ENCODE measurements at places on chromosomes 7 and 10.
A peak's percentile ranks its signal among the peaks of the same experiment; 100 is the strongest.

DNA sequence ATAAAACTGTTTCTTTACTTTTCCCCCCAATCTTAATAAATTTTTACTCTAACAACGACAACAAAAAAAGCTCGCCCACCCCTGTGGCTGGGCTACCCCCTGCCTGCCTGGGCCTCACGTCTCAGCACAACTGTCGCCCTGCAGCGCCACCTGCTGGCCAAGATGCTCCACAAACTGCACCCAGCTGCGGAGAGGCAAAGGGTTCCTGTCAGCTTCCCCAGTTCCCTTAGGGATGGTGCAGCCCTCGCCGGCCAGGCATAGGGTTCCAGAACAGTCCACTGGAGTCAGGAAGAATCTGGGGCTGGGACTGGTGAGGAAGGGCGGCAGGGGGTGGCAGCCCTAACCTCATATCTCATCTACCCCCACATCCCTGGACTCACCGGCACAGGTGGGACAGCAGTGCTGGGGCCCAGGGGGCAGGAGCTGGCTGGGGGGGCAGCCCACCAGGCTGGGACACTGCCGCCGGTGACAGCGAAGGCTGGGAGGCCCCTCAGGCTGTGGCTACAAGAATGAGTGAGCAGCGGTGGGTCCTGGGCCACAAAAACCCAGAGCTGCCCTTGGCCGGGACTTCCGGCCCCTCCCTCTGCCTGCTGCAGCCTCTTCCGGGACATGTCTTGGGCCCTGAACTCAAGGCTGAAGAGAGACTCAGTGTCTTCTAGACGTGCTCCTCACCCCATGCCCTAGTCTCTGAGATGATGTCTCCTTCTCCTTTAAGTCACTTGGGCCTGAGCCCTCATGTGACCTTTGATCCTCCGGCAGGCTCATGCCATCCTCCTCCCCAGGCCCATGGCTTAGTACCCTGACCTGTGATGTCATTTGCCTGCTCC is 21.2 kb downstream of the ATP6V1F start:
- no peak for DNase-seq

DNA sequence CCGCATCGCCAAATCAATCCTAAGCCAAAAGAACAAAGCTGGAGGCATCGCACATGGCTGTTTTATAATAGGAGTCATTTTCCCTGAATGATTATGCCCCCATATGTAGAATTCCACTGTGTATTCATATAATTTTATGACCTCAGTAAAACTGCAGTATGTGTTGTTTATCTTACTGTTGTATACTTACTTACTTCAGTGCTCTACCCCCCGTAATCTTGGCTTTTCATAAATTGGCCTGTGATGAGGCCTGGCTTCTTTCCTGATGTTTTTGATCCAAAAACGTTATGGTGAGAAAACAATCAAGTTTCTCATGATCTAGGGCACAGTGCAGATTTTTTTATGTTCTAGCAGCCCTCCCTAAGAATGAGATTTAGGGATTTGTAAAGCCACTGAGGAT is 306.4 kb upstream of the FZD1 start:
- DNase-seq = no peak

GRCh38 chr7:127290801-127291361 is 38.1 kb upstream of the GRM8 start:
- no peak for DNase-seq

GRCh38 chr10:63119041-63119440 is 14.1 kb upstream of the NRBF2 start:
- no peak for DNase-seq

- peak; percentile 13 for DNase-seq
Observed at GRCh38 chr10:59606551-59606961, 103.1 kb downstream of the SLC16A9 start.

DNA sequence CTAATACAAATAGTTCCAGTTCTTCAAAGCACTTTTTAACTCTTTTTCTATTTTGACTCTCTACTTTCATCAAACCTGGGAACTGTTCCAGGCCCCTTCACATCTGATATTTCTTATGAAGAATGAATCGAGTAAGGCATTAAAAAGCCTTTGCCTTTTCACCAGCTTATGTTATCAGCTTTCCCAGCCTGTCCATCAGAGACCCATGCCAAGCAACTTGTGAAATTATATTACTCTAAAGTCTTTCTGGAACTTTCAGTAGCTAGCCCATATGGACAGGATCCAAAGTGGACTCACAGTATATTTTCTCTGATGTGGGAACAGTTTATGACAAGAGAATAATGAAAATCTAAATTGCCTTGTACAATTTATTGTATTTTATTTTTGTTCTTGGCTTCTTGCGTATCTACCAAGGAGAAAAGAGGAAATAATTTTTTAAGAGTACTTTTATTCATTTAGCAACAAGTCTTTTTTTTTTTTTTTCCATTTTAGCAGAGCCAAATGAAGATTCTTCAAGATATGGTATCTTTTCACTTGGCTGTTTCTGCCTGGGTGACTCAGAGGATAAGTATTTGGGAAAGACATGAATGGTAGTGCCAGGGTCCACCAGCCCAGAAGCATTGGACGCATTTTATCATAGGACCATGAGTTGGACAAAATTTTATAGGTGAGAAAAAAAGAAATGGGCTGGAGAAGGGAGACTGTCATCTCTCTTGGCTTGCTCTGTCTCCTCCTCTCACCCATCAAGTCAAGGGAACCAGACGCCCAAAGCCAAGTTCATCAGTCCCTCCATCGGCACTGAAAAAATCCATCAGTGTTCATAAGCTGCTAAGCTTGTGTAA is 195.8 kb upstream of the NEBL start:
- no peak for DNase-seq

DNA sequence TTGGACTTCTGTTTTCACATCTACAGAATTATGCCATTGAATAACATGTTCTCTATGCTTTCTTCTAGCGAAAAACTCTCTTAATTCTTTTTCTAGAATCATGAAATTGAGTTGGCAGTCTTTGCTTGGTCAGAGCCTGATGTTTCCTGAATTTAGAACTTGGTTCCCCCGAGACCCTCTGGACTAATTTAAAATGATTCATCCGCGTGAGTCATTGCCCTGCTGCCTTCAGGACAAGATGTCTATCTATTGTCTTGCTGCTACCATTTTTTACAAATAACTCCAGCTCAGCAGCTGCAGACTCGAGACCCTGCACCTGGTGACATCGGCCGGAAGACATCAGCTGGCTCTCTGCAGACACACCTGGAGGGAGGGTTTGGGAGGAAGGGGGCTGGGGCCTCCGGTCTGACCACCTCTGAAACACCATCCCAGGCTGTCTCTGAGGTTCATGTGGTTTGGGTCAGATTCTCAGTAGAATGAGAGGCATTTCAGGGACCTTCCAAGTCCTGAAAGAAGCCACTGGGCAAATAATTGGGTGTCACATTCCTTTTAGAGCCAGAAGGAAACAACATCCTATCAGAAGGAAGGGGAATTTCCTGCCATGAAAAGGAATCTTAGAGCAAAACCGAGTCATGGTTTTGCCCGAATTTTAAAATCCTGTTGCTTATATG is 20.9 kb upstream of the KLF6 start:
- DNase-seq = no peak

DNA sequence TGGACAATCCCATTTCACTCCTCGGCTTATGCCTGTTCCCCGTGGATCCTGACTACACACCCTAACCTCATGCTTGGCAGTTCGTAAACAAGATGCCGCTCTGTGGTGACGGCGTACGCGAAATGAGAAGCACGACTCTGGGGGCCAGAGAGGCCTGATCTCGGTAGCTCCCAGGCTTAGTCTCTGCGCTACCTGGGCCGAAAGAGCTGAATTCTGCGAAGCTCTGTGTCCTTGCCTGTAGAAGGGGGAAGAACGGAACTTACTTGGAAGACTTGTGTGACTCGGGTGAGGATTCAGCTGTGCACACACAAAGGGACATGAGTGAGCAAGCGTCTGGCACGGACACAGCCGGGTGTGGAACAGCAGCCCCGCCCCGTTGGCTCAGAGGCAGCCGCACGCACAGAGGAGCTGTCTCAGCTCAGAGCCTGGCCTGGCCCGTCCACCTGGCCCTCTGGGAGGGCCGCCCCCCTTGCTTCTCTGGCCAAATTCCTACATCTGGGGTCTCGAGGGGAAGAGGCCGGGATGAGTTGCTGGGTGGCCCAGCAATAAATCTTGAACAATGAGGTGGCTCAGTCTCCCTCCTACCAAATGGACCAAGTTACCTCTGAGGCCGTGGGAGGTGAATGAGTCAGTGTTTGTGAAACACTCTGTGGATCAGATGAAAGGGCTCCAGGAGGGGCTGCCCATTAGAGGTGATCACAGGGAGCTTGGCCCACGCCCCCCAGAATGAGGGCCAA is 83.8 kb downstream of the PDGFA start:
- DNase-seq = no peak

DNA sequence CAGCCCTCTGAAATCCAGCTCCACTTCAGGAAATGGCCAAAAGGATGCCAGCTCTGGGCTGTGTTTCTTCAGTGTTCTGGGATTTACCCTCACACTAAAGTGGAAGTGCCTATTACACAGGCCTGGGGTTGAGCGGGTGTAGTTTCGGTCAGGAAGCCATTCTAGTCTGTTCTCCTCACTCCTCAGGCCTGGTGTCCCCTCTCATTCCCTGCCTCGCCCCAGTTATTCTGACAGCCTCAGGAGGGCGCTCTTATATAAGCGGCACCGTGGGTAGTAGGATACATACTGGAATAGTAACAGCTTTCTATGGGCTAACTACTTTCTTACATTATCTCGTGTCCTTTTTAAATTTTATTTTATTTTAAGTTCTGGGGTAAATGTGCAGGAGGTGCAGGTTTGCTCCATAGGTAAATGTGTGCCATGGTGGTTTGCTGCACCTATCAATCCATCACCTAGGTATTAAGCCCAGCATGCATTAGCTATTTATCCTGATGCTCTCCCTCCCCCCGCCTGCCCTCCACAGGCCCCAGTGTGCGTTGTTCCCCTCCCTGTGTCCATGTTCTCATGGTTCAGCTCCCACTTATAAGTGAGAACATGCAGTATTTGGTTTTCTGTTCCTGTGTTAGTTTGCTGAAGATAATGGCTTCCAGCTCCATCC is 12.2 kb upstream of the LGI1 start:
- no peak for DNase-seq

GRCh38 chr10:58838561-58839208 is 326.0 kb downstream of the BICC1 start:
- no peak for DNase-seq

GRCh38 chr7:35286422-35286821 is 32.5 kb upstream of the TBX20 start:
- DNase-seq = peak; percentile 53

GRCh38 chr7:72278550-72278949 is 133.6 kb downstream of the CALN1 start:
- DNase-seq = no peak

DNA sequence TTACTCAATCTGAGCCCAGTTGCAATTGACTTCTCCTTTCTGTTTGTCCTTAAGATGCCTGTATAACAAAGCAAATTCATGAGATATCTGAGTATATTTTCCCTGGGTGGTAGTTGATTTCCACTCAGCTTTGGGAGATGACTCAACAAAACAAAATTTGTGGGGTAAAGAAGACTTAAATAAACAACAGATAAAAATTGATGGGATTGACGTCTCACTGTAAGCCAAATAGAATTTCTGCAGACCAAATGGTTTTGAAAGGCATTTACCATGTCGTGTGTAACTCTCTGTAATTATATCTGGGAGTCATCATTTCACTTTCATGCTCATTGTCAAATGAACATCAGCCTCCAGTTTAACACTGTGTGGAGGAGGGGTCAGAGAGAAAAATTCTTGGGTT is 255.4 kb upstream of the MYO3A start:
- no peak for DNase-seq

GRCh38 chr7:48261696-48262095 is 90.4 kb downstream of the ABCA13 start:
- DNase-seq = no peak

DNA sequence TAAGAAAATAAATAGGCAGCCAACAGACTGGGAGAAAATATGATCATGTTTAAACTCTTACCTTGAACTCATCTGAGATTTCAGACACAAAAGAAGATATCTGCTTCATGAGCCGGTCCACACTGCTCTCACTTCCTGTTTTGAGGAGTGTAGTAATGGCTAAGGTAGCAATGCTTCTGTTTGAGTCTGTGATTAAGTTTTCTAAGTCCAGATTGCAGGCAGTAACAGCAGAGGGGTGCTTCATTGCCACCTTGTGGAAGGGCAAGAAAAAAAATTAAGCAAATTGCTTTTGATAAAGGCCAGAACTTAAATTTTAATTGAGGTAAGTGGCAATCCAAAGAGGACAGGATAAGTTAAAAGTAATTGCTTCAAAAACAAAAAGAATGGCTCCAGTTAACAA is 69.1 kb downstream of the MEST start:
- no peak for DNase-seq

DNA sequence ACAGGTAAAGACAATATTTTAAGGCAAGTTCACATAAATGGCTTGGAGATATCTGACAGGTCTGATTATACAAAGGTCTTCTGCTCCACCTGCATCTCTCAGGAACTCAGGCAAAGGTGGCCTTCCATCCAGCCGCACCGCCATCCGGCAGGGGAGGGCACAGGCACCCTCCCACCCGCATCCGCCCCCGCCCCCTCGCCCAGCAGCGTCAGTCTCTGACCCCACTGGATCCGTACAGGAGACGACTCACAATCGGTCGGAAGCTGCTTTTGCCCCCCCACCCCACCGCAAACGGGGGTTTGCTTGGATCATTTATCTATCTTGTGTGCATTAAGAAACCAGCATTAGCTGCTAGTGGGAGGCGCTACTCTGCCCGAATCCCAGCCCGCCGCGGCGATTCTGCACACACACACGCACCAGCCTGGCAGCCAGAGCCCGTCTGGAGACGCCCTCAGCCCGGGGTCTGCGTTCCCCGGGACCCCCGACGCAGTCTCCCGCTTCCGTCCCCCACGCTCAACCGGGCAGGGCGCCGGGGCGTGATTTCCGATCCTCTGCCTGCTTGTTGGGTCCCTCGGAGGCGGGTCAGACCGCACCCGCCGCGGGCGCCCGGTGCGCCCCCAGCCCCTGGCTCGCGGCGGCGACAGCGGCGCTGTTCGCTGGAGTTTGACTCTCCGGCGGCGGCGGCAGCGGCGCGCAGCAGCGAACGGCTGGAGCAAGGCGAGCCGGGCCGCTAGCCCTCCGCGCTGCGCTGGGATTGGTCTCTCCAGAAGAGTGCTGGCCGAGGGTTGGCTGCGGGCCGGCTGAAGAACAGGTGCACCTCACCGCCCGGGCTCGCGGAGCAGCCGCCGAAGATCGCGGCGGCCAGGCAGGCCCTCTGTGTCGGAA is 820 bp upstream of the NRG3 start:
- DNase-seq = no peak

GRCh38 chr7:122038904-122039303 is 105.1 kb downstream of the AASS start:
- DNase-seq = peak; percentile 8

- no peak for DNase-seq
Observed at GRCh38 chr7:11343818-11344413, 370.2 kb downstream of the PHF14 start.

- DNase-seq = no peak
Observed at GRCh38 chr10:43039624-43040481, 37.0 kb upstream of the RET start.

GRCh38 chr10:31603235-31604087 is 284.4 kb downstream of the ZEB1 start:
- peak; percentile 54 for DNase-seq

- DNase-seq = no peak
Observed at GRCh38 chr10:70435241-70436085, 6.0 kb downstream of the NODAL start.
